ENCODE measurements at places on chromosomes 7 and 10. TPM values are rescaled to one million over a fixed set of nuclear protein-coding genes. Genes with fewer than 3 reads are reported as not detected.

FAM13C gene
- 17.8 TPM for total RNA-seq

HMX3 gene
- not detected for total RNA-seq

NOLC1 gene
- total RNA-seq = 40.5 TPM

PGAM2 gene
- total RNA-seq = 0.66 TPM

PALS2 gene
- 32.6 TPM for total RNA-seq

SNCG gene
- 53.7 TPM for total RNA-seq

NPY4R2 gene
- not detected for total RNA-seq

MYO3A gene
- 0.33 TPM for total RNA-seq

LIPK gene
- not detected for total RNA-seq

Data from breast epithelium (tissue), 4 donors.